ENCODE measurements at places on chromosomes 3 and 15. TPM values are rescaled to one million over a fixed set of nuclear protein-coding genes. Genes with fewer than 3 reads are reported as not detected.

The SLC28A1 gene
- total RNA-seq, result not detected

The GRK7 gene
- not detected for total RNA-seq

The CPNE4 gene
- 0.32 TPM for total RNA-seq

The CCR1 gene
- total RNA-seq, result 1.4 TPM

The TRAIP gene
- 5.4 TPM for total RNA-seq

The LINGO1 gene
- total RNA-seq, result 2.7 TPM

The DCLK3 gene
- 0.64 TPM for total RNA-seq

The GPR176 gene
- total RNA-seq, result 2.6 TPM

The GPR149 gene
- total RNA-seq, result not detected

The TTC21A gene
- total RNA-seq, result 11.0 TPM

DNA sequence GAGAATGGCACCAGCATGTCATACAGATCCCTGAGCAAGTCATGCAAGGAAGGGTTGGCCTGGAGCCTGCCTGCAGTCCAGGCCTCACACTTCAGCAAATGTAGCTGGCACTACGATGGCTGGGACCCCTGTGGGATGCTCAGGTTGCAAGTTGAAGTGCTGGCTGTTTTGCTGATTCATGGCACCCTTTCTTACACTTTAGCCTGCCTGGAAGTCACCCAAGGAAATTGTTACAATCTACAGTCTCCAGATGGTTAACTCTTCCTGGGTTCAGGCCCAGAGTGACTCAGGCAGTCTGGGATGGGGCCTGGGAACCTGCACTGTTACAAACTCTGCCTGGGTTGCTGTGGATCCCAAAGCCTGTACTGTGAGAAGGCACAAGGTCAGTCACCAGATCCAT lies 91.0 kb upstream of the SLC6A11 start:
- no peak for DNase-seq

DNA sequence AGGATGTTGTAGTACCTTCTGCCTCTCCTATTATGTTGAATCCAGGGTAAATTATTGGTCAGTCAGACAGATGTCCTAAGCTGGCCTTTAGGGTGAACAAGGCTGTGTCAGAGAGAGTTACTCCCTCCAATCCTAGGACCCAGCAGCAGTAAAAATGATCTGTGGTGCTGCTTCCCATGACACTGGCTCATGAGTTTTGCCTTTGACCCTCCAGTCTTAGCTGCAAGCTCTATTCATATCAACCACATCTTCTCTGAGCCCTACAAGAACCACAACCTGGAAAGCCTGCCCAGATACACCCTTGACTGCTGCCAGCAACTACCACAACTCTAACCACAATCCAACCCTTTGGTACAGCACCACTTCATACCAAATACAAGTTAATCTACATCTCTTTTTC lies 27.2 kb upstream of the PHLDB2 start:
- DNase-seq, result no peak

DNA sequence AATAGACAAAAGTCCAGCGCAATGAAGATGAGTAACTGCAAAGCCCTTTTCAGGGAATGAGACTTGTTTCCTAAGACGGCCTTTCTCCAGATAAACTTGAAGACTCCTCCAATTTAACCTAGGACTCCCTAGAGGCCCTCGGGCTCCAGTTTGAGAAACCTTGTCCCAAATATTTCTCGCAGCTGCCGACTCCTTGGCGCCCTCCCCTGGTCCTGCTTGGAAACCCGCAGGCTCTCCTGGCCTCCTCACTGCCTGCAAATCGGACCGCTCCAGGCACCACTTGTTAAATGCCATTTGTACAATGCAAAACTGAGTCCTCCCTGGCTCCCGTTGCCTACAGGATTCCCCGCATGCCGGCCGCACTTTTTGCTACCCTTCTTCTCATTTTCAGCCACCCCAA lies 36.8 kb downstream of the MUC4 start:
- DNase-seq, result no peak

DNA sequence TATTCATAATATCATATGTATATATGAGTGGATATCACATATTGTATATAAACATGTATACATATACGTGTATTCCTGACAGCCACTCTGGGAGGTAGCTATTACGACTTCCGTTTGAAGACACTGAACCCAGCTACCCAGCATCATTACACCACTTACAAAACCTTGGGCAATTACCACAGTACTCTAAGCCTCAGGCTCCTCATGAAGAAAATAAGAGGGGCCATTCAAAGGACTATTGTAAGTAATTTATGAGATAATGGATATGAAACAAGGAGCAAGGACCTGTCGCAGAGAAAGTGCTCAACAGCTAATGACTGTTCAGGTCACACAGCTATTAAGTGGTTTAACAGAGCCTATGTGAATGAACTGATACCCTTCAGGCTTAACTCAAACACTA lies 52.4 kb downstream of the KCNMB2 start:
- DNase-seq, result no peak

GRCh38 chr15:87597346-87598052 lies 659.0 kb downstream of the NTRK3 start:
- DNase-seq, result no peak

- no peak for DNase-seq
Measured at GRCh38 chr3:121064121-121064520, 156.1 kb downstream of the STXBP5L start.

DNA sequence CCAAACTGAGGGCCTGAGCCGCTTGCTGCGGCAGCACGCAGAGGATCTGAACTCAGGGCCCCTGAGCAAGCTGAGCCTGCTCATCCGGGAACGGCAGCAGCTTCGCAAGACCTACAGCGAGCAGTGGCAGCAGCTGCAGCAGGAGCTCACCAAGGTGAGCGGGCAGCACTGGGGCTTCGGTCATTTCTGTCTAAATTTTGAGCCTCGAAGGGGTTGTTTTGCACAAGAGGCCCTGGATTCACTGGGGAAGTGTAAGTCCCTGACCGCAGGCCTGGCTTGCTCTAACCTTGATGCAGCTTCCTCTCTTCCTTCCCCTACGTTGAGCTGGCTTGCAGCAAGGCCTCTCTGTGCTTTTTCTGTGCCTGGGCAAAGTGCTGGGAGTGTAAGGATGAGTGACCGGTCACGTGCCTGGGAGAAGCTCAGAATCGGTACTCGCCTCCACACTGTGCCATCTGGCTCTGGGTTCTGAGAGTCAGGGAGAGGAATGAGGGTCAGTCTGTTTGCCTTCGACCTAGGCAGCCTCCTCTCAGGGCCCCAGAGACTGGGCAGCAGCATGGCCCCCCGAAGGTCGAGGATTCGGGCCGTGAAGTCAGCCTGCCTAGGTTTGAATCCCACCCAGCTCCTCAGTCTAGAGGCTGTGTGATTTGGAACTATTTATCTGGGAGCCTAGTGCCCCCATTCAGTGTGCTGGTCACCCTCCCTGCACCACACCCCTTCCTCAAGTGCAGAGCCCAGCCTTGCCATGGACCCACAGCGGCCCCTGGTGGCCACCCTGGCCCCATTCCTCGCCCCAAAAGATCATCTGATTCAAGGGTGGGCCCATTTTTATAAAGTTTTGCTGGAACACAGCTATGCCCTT lies 1.4 kb downstream of the FES start:
- DNase-seq, result peak; percentile 88

- no peak for DNase-seq
Measured at GRCh38 chr15:37783290-37783689, 151.2 kb upstream of the TMCO5A start.

DNA sequence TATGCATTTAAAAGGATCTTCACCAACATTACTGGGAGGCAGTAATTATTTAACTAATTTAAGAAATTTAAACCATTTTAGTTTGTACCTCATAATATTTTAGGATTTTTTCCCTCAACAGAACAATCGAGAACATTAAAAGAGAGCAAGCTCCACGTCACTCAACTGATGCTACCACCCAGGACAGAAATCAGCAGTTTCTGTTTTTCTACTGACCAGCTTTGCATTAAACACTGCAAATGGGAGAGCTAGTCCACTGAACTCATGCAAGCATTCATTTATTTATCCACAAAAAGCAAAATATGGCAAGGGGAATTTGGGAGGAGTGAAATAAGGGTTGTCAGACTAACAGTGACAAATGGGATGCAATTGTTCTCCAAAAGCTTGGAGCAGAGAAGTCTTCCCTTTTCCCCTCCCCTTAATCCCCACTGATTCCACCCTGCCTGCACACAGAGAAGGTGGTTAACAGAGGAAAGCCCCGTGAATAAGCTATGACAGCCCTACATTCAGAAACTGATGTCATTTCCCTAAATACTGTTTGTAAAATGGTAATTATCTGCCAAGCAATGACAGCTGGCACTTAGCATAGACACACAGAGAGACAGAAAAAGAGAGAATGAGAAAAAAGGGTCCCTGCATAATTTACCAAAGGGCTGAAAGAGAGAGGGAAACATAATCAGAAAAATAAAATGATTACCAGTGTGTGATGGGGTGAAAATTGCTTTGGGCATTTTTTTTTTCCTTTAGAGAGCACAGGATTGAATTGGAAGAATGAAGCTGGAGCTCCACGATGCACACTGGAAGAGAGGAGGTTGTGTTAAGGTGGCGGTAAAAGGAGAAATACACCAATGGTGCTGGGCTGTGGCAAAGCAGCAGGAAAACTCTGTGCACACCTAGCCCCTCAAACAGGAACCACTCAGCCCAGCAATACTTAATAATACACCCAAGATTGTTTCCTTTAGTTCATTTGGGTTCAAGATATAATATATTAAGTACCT lies 777.4 kb downstream of the TUSC7 start:
- DNase-seq, result no peak

GRCh38 chr15:89575656-89576416 lies 567 bp downstream of the TICRR start:
- peak; percentile 77 for DNase-seq

GRCh38 chr3:139482206-139482605 lies 5.9 kb upstream of the RBP2 start:
- no peak for DNase-seq

GRCh38 chr3:58706395-58707167 lies 40.0 kb upstream of the FAM3D start:
- no peak for DNase-seq

GRCh38 chr3:47151836-47152235 lies 12.1 kb downstream of the SETD2 start:
- no peak for DNase-seq

- no peak for DNase-seq
Measured at GRCh38 chr3:111910806-111911205, 51.7 kb downstream of the PHLDB2 start.

DNA sequence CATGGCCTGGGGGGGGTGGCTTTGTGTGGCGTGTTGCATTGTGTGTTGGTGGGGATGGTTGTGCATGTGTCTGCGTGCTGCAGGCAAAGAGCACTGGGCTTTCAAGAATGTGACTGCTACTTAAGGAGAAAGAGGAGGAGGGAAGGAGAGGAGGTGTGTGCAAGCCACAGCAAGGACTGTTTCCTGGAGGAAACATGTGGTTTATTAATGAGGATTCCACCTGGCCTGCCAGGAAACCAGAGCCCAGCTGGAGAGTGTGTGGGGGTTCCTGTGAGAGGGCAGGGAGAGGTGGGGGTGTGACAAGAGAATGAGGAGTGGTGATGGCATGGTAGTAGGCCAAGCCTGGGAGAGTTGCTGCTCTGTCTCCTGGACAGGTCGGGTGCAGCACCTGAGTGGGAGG lies 258.1 kb upstream of the ROPN1 start:
- no peak for DNase-seq

DNA sequence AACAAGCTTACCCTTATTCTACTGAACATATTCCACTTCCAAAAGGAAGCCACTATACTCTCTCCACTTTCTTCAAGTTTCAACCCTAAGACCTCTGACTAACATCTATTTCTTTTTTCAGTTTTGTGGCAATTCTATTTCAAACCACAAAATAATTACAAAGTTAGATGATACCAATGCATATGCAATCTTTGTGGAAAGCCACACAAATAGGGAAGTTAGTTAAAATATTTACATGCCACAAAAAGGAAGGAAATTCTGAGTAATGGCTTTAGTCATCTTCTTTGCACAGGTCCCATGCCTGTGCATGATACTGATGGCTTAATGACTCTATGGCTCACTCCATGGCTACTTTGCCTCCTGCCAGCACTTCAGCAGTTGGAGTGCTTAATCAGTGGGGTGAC lies 57.0 kb upstream of the MCTP2 start:
- DNase-seq, result no peak

DNA sequence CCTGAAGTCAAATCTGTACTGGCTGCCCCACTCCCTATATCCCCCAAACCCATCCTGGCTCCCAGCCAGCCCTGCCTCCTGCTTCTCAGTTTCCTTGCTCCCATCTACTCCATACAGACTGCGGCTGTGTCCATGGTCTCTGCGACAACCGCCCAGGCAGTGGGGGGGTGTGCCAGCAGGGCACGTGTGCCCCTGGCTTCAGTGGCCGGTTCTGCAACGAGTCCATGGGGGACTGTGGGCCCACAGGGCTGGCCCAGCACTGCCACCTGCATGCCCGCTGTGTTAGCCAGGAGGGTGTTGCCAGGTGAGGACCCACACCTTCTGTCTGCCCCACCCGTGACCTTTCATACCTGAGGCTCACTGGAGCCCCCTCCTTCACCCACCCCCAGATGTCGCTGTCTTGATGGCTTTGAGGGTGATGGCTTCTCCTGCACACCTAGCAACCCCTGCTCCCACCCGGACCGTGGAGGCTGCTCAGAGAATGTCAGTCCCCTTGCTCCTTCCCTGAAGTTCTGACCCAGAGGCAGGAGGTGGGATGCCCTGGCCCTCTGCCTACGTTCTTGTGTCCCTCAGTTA lies 14.7 kb downstream of the STAB1 start:
- no peak for DNase-seq

GRCh38 chr15:87753539-87753938 lies 503.0 kb downstream of the NTRK3 start:
- no peak for DNase-seq

- DNase-seq, result no peak
Measured at GRCh38 chr3:61966200-61966599, 404.8 kb downstream of the PTPRG start.

DNA sequence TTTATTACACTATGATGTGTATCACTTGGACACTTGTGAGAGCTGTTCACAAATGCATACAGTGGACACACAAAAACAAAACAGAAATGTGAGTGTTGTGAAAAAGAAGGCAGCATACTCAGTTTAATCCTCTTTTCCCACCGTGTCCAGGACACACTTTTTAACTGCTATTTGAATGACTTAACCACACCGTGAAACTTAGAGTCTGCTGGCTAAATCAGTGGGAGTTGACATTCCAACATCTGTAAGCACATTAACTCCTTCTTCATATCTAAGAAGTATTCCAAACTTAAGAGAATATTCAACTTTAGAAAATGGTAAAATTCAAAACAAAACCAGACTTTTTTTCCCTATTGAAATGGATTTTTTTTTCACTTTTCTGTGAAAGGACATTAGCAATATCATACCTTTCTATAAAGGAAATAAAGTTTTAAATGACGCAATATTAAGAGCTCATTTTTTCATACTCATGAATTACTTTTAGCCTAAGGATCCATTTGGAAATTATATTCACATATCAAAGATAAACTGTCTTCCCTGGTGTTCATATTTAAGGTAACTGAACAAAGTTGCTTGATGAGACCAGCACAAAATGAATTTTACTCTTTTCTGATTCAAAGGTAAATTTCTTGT lies 316.6 kb downstream of the RBMS3 start:
- DNase-seq, result no peak

GRCh38 chr3:117226932-117227331 lies 517.4 kb downstream of the TUSC7 start:
- no peak for DNase-seq

DNA sequence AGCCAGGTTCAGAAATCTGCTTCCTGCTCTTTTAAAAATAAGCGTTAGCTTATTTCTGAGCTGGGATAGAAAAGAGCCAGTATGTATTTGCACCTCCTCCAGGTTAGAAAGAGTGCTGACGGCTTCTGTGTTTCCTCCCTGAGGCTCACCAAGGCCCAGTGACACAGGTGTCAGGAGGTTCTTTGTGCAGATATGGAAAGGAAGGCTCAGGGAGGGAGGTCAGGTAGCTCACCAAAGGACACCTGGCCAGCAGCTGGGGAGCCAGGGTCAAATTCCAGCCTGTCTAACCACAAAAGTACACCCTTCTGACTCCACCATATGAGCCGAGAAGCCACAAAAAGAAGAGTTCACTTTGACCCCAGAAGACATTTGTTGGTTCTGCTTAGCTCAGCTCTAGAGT lies 201.0 kb upstream of the WNT5A start:
- no peak for DNase-seq
